Dermis microvascular lymphatic vessel endothelial cell (primary cell): ENCODE measurements at places on chromosomes 4 and X. TPM values are rescaled to one million over a fixed set of nuclear protein-coding genes. Genes with fewer than 3 reads are reported as not detected.

CXCL10 gene
- total RNA-seq, result 0.13 and 0.25 TPM in 2 replicates

STK32B gene
- total RNA-seq, result 22.5 and 23.1 TPM in 2 replicates

ENPP6 gene
- under 0.01 TPM in 1 of 2 replicates, not detected in the other for total RNA-seq

TNIP3 gene
- total RNA-seq, result under 0.01 TPM in 2 replicates

ARL9 gene
- total RNA-seq, result under 0.01 TPM in 1 of 2 replicates, not detected in the other
